ENCODE measurements at places on chromosomes 16 and 17. TPM values are rescaled to one million over a fixed set of nuclear protein-coding genes. Genes with fewer than 3 reads are reported as not detected.

- no peak for DNase-seq
Measured at GRCh38 chr16:57115514-57116182, 23.3 kb downstream of the CPNE2 start.

DNA sequence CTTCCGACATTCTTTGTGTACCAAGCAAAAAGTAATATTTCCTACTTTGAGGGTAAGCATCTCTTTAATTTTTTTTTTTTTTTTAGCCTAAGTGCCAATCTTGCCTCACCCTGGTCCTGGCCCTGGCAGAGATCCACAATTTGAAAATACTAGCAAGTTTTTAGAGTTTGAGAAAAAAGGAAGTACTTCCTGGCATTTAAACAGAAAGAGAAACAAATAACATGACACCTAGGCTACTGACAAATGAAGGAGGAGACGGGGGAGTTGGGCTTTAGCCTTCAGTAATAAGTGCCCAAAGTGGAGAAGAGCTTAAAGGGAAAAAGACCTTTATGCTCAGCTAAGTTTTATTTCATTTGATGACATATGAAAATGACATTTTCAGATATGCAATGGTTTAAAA lies 92.8 kb downstream of the HS3ST3A1 start:
- DNase-seq, result no peak

- peak; percentile 14 for DNase-seq
Measured at GRCh38 chr17:80426671-80427326, 11.8 kb downstream of the ENDOV start.

DNA sequence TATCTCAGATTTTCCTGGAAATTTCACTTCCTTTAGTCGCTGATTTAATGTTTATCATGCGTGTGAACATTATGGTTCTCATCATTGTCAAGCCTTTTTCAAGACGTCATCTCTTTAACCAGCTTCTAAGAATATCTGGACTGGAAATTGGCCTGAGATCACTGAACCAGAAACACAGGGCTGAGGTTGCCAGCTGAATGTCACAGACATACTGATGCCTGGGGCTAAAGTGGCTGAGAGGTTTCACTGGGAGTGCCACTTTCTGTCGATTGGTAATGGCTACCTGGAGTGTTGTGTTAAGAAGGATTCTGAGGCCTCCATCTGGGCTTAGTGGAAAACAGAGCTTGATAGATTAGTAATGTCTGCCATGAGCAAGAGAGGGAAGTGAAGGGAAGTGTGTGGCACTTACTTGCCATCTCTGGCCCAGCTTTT lies 54.2 kb downstream of the CRISPLD2 start:
- no peak for DNase-seq

- no peak for DNase-seq
Measured at GRCh38 chr17:57178839-57179238, 77.5 kb upstream of the MSI2 start.

DNA sequence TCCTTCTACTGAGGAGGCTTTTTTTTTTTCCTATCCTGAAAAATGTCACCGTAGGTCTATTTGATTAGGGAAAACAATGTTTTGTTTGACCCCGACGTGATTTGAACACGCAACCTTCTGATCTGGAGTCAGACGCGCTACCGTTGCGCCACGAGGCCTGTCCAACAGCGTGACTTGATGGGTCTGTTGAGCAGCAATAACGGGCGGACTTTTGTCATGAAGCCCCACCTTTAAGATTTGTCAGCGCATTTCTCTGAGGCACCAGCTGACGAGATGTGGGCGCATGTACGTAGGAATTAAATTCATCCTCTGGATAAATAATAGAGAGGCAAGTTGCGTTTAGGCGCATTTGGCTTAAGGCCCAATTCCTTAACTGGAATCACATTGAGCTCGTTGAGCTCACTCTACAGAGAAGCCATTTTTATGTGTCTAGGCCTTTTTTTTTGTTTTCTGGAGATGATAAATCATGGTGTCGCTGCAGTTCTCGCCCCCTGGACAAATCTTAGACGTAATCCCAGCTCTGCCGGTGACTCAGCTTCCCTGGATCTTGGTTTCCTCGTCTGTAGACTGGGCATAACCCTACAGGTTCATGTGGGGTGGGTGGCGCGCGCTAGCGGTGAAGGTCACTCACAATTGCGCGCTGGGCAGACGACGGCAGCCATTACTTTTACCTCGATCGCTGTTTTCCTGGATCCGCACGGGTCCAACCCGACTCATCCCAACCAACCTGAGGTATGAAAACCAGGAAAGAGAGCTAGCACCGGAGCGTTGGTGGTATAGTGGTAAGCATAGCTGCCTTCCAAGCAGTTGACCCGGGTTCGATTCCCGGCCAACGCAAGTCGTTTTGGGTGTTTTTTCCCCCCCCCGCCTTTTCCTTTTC lies 10.6 kb upstream of the AURKB start:
- DNase-seq, result peak; percentile 94

GRCh38 chr17:47830396-47831002 lies 842 bp downstream of the MRPL10 start:
- DNase-seq, result no peak

GRCh38 chr17:19996502-19996901 lies 12.7 kb upstream of the SPECC1 start:
- DNase-seq, result no peak

DNA sequence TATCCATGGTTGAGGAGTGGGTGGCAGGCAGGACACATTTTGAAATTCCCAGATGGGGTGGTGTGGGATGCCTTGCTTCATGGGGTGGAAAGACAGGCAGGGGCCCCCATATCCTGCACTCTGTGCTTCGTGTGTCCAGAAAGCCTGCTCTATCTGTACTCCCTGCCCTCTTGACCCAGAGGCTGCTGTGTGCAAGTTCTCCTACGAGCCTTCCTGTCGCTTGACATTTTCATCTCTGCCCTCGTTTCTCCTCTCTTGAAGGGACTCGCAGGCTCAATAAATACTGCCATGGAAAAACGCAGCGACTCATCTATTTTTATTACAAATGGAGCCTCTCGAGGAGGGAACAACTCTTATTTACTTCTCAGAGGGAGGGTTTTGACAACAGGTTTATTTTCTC lies 254.8 kb downstream of the XYLT1 start:
- DNase-seq, result no peak

DNA sequence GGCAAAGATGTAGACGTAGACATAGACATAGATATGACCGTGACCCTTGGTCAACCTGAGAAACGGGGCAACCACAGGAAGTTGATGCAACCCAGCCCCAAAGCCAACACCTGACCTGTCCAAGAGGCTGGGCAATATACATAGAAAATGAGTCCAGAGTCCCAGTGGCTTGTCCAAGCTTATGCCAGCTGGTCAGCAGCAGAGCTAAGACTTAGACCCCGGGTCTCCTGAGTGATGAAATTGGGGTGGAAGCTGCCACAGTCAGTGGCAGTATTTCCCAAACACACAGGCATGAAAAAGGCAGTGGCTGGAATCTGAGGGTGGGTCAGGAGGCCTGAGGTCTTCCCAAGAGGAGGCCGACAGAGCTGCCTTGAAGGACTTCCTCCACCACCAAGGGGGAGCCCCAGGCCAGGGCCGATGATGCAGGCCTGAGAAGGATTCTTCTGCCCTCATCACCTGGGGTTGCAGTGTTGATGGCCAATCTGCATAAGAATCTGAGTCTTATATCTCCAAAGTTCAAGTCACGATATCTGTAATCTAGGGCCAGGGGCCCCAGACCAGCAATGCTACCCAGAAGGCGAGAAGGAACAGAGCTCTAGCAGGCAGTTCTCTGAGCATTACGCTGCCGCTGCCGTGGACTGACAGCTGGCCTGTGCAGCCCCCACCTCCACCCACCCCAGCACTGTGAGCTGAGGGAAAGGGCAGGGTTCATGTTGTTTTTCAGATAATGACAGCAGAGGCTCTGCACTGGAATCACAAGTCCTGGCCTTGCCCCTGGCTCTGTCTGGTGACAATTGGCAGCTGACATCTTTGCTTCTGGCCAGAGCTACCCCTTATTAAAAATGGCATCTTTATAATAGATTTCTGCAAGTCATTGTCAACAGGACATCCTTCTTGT lies 72.7 kb downstream of the GNAO1 start:
- no peak for DNase-seq

DNA sequence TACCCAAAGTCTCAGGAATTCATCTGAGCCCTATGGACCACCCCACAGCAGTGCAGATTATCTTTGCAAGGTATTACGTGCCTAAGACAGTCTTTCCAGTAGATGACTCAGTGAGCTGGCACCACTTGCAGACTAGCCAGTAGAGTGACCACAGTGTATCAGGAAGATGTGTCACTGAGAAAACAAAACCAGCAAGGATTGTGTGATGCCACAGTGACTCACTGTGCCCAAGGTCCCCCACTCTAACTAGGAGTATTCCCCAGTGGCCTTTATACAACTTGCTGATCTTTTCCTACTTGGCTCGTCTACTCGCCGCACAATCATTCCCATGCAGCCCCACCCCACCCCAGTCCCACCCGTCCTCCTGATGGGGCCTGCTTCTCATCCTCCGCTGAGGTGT lies 26.8 kb upstream of the PRKCA start:
- no peak for DNase-seq

- no peak for DNase-seq
Measured at GRCh38 chr17:63258785-63259184, 187.3 kb downstream of the CYB561 start.

- no peak for DNase-seq
Measured at GRCh38 chr17:46979147-46979863, at the start of gene RPRML. Gene RPRML (minus strand): TSS chr17:46979253. CDS start chr17:46979007, 246 bp downstream.

GRCh38 chr16:30858829-30859423 lies 35.0 kb downstream of the BCL7C start:
- no peak for DNase-seq

DNA sequence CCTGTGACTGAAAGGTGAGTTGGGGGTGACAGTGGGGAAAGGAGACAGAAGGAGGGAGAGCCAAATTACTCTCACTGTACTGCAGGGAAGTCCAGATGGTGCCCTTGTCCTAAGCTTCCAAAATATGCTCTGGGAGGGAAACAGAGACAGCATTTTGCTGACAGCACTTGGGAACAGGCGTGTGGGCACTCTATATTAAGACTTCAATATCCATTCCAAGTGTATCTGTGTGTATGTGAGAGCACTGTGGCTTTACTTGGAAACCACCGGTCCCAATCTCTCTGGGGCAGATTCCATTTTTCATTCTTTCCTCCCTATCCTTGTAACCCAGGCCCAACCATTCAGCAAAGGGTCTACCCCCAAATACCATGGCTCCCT lies 407.3 kb downstream of the UTP18 start:
- DNase-seq, result no peak

DNA sequence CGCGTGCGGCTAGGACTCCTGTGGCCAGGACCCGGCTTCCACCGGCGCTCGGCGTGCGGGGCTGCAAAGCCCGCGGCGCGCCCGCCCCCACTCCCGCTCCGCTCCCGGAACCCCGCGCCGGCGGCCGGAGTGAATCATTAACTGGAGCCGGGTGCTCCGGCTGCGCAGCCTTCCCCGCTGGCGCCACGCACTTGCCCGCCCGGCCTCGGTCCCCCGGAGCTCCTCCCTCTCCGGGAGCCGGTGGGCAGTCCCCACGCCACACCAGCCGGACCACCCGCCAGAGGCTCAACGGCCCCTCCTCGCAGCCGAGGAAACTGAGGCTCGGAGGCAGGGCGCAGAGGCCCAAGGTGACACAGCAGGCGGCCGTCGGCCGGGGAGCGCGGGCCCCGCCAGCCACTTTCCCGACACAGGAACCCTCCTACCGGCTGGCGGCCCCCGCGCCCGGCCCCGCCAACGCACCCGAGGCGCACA lies 580 bp downstream of the BCAR1 start:
- no peak for DNase-seq

GRCh38 chr17:564526-565065 lies 150.0 kb downstream of the VPS53 start:
- DNase-seq, result no peak

- no peak for DNase-seq
Measured at GRCh38 chr16:9007177-9007794, 43.6 kb upstream of the USP7 start.

DNA sequence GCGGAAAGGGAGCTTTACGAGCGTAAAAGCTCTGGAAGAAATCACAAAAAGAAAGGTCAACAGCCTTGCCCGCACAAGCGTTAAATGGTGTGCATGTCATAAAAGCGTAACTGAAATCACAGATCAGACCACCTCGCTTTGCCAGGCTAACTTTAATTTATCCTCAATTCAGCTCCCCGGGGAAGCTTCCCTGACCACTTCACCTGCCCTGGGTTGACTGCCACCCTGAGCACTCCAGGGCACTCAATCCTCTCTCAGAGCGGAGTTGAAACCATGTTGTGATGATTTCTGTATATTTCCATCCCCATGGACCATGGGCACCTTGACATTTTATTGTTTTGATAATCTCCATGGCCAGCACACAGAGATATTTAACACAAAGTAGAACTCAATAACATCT lies 16.1 kb upstream of the NAGS start:
- DNase-seq, result no peak

- DNase-seq, result no peak
Measured at GRCh38 chr16:8929086-8929748, 34.5 kb downstream of the USP7 start.

DNA sequence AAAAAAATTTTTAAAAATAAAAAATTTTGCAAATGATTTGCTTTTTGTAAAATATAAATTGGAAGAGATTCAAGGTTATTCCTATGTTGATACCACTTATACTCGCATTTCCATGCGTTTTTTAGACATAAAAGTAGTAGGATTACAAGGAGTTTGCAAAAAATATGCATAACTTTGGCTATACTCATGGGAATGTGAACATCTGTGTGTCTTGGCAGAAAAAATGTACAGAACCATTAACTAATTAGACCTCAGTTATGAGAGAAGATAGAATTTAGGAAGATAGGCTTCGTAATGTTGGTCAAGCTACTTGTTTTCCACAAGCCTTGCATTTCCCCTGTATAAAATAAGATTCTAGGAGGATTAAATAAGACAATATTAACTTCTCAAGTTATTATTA lies 61.1 kb upstream of the VPS4A start:
- no peak for DNase-seq

DNA sequence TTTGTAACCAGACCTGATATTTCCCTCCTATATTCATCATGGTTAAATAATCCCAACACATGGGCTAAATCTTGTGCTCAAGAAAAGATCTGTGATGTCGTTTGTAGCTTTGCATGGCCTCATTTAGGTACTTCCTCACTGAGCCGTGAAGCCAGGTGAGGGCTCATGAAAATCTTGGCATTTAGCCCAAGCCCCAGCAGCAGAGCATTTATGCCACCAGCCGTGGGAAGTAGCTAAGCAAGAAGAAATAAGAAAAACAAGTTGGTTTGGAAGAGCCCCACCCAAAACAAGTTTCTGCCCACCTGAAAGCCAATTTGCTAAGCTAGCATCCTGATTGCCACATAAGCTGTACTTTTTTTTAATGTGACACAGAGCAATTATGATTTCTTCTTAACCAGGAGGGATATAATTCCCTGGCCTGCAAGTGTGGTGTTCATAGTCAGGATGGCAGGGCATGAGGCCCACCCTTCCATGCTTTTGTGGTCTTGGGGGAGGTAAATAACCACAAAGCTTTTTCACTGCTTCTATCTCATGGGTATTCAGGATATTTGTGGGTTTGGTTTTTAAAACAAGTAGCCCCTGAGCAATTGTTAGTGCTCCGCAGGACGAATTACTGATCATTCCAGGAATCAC lies 10.5 kb downstream of the TMIGD1 start:
- no peak for DNase-seq

Gene JUP
- 185 TPM for polyA plus RNA-seq

Gene TIMP2
- 182 TPM for polyA plus RNA-seq

Gene FBXO39
- 0.19 TPM for polyA plus RNA-seq

Gene HOXB1
- 0.27 TPM for polyA plus RNA-seq

Gene TBC1D3H
- polyA plus RNA-seq, result not detected

Gene KCNH6
- polyA plus RNA-seq, result 2.1 TPM

Gene PRR29
- 3.6 TPM for polyA plus RNA-seq

Gene KRTAP2-3
- polyA plus RNA-seq, result not detected

Gene MIF4GD
- 22.8 TPM for polyA plus RNA-seq

Data from left renal cortex interstitium (tissue), 4 donors.